ENCODE measurements at places on chromosomes 4 and X. TPM values are rescaled to one million over a fixed set of nuclear protein-coding genes. Genes with fewer than 3 reads are reported as not detected.

DNA sequence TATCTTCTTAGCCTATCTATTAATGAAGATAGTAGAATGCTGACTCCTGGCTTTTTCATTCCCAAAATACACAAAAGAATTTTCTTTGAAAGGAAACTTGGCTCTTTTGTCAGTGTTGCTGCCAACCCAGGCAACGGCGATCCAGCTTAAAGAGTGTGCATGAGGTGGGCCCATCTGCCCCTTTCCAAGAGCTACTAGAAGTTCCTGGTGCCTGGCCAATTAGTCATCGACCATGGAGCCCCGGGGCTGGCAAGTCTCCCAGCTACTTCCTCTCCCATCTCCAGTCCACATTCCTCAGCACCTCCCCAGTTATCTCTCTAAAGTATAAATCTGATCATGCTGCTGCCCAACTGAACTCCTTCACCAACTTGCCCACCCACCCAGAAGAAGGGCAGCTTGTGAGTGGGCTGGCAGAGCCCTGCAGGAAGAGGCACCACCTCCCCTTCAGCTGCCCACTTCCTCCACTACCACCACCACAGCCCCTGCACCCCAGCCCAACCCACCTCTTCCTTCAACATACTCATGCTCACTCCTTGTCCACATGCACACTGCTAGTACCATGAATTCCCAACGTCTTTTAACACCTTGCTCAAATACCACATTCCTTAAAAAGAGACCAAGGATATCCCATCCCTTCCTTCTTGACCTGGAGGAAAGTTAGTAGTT is 158.2 kb upstream of the MAP3K15 start:
- DNase-seq = peak; percentile 89

- DNase-seq = no peak
These were observed 125.0 kb upstream of the SMIM10 start for GRCh38 chrX:134865682-134866255.

DNA sequence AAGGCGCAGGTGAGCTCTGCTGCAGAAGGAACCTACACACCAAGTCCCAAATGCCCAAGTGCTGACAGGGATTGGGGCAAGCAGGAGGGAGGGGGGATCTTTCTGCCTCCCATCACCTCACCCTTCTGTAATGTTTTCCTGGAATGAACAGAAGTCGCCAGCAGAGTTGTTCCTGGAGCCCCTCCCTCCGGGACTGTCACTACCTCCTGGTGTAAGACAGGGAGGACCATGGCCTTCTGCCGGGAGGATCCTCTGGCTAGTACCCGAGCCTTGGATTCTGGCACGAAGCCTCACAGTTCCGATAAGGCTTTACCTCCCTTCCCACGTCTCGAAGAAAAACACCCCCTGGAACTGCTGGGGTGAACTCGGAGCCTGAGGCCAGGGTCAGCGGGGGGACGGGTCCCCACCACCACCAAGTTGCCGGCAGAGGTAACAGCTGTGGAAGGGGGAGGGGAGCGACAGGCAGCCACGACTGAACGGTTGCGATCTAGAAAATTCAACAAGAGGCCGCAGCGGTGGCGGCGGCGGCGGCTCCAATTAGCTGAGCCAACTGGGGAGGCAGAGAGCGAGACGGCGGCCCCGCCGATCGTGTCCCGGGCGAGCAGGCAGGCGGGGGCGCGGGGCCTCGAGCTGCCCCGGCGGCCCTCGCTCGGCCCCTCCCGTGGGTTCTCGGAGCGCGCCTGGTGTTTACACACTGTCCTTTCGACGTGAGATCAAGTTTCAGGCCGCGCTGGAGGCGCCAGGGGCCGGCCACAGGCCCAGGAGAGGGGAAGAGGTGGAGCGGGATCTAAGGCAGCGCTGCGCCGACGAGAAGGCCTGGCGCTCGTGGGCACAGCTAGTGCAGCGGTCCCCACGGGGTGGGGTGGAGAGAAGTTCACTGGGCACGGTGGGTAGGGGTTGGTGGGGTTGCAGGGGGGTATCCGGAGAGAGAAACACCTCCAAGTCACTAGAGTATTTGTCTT is 53.7 kb upstream of the BCOR start:
- DNase-seq = no peak

- no peak for DNase-seq
These were observed 638.1 kb upstream of the BOD1L1 start for GRCh38 chr4:14265651-14266050.

GRCh38 chr4:114613560-114613959 is 15.0 kb downstream of the UGT8 start:
- no peak for DNase-seq

GRCh38 chr4:156825074-156825473 is 146.5 kb downstream of the PDGFC start:
- no peak for DNase-seq

GRCh38 chr4:190121759-190122158 is 51.8 kb upstream of the DUX4 start:
- DNase-seq = no peak

DNA sequence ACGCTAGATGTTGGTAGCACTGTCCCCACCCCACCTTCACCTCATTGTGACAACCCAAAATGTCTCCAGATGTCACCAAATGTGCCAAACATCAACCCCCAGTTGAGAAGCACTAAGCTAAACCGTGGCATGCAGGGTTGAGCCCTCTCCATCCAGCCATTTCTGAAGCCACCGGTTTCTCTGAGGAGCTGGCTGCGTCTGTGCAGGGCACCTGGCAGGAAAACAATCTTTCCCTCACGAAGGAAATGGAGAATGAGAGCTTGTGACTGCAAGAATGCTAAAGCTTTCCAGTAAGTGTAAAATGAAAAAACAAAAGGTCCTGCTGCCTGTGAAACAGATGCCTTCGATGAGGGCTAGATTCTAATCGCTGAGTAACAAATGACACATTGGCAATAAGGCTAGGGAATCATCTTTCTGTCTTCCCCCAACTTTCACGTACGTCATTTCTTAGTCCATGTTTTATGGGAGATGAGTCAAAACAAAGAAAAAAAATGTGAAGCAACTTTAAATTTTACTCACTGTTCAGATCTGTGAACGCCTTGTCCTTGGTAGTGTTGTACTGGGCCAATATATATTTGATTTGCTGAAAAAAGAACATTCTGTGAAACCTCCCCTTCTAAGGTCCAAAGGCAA is 59.9 kb downstream of the PROM1 start:
- peak; percentile 39 for DNase-seq

DNA sequence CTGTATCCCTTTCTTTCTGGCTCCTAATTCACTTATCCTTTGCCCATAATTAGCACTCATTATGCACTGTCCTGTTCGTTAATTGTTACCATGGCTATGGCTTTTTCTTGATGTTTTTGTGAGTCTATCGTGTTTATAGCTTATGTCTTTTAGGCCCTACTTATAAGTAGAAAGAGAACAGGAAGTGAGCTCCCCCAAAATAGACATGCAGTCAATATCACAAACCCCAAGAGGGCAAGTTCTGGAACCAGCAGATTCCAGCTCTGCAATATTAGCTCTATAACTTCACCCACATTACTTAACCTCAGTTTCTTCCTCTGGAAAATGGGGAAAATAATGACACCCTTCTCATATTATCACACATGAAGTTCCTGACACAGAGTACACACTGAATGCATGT is 7.4 kb upstream of the HS3ST1 start:
- no peak for DNase-seq

GRCh38 chr4:8303485-8304281 is 34.1 kb downstream of the HTRA3 start:
- DNase-seq = peak; percentile 95

- no peak for DNase-seq
These were observed 12.9 kb upstream of the NDP start for GRCh38 chrX:43986083-43986482.

CT83 gene
- not detected for total RNA-seq

ARMCX1 gene
- 52.3 TPM for total RNA-seq

STPG2 gene
- total RNA-seq = not detected

ATP1B4 gene
- not detected for total RNA-seq

Data from LHCN-M2 (cell line).